ENCODE measurements at places on chromosomes 3 and 15.

GRCh38 chr3:20319551-20319950 lies 133.5 kb upstream of the SGO1 start:
- DNase-seq = no peak

DNA sequence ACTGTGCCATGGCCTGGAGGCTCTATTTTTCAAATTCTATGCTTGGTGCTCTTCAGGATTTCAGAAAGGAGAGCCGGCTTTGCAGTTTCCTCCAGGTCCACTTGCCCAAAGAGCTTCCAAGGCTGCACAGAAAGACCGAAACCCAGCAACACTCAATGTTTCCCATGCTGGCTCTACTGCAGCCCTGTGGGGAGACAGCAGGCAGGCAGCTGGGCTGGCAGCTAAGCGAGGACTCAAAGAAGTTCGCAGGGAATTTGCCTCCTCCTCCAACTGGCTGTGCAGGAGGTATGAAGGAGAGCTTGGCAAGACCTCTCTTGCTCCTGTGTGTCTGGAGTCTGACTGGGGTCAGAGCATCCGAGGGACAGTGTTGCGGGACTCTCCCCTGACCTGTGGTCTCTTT lies 17.4 kb upstream of the ITGA11 start:
- no peak for DNase-seq

- no peak for DNase-seq
These were observed 126.0 kb upstream of the UBE2E2 start for GRCh38 chr3:23077126-23077525.

- DNase-seq = no peak
These were observed 621 bp downstream of the RGMA start for GRCh38 chr15:93088200-93088980.

DNA sequence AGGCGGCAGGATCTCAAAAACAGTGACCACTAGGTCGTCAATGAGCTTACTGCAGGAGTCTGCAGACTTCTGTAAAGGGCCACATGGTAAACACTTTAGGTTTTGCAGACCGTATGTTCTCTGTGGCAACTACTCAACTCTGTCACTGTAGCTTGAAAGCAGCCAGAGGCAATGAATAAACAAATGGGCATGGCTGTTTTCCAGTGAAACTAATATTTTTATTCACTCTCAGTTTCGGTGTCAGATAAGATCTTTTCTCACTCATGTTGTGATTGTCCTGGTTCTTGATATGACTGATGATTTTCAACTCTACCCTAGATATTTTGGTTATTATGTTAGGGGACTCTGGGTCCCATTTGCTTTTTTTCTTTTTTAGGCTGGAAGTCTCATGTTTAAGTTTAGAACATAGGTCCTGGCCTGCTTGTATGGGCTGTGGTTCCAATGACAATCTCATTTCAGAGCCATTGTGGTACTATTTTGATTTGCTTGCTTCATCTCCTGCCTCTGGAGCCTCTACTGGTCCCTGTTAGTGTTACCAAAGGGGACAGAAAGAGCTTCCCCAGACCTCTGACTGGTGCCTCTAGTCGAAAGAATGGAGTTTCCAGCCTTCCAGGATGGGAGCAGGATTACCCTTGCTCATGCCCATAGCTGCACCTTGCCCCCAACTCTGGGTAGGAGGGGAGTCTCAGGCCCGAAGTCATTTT lies 222.0 kb downstream of the STT3B start:
- DNase-seq = no peak
